Body of pancreas (tissue), 4 donors: ENCODE measurements at places on chromosomes 11 and 22. TPM values are rescaled to one million over a fixed set of nuclear protein-coding genes. Genes with fewer than 3 reads are reported as not detected.

The MRGPRE gene
- total RNA-seq, result not detected

The ATG2A gene
- 16.3 TPM for total RNA-seq

The RASSF10 gene
- total RNA-seq, result not detected

The CD248 gene
- 10.6 TPM for total RNA-seq

The FOLR3 gene
- not detected for total RNA-seq

DNA sequence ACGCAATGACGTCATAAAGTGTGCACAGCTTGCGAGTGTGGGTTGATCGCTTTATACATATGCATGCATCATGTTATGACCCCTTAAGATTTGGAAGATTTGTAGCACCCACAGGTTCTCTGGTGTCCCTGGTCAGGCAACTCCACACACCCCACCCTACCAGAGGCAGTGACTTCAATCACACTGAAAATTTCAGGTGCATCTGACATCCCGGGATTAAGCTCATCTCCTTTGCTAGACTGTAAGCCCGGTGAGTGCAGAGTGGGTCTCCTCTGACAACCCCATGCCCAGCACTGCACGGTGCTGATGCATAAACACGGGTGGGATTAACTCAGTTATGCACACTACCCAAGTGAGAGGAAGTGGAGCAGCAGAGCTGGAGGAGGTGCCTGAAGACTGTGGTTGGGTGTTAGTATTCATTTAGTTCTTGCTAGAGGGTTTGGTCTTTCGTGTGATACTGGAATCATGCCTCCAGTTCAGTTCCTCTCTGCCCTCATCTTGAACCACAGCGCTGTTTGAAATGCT is 6.5 kb downstream of the ARSA start:
- no peak for DNase-seq

GRCh38 chr11:9775398-9775779 is 111.5 kb downstream of the SWAP70 start:
- no peak for DNase-seq

DNA sequence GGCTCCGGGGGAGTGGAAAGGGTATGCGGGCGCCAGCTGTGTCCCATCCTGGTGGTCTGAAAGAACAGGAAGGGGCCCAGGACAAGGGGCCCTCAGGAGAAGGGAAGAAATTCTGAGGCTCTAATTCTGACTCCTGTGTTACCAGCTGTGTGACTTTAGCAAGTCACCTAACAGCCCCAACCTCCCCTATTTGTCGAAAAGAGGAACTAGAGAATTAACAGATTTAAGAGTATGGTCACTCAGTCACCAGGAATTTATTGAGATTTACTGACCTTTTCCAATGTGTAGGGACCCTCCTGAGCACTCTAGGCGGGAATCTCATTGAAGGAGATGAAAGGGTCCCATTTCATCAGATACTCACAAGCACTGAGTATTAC is 14.6 kb downstream of the RPS6KA4 start:
- no peak for DNase-seq

GRCh38 chr11:37533830-37534229 is 935.8 kb upstream of the RAG2 start:
- no peak for DNase-seq

DNA sequence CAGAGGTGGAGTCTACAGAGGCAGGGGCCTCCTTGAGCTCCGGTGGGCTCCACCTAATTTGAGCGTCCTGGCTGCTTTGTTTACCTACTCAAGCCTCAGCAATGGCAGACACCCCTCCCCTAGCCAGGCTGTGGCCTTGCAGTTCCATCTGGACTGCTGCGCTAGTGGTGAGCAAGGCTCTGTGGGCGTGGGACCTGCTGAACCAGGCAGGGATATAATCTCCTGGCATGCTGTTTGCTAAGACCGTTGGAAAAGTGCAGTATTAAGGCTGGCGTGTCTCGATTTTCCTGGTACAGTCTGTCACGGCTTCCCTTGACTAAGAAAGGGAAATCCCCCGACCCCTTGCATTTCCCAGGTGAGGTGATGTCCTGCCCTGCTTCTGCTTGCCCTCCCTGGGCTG is 77.7 kb downstream of the GDPD4 start:
- DNase-seq, result no peak
